ENCODE measurements at places on chromosomes 7 and 10. TPM values are rescaled to one million over a fixed set of nuclear protein-coding genes. Genes with fewer than 3 reads are reported as not detected.

DNA sequence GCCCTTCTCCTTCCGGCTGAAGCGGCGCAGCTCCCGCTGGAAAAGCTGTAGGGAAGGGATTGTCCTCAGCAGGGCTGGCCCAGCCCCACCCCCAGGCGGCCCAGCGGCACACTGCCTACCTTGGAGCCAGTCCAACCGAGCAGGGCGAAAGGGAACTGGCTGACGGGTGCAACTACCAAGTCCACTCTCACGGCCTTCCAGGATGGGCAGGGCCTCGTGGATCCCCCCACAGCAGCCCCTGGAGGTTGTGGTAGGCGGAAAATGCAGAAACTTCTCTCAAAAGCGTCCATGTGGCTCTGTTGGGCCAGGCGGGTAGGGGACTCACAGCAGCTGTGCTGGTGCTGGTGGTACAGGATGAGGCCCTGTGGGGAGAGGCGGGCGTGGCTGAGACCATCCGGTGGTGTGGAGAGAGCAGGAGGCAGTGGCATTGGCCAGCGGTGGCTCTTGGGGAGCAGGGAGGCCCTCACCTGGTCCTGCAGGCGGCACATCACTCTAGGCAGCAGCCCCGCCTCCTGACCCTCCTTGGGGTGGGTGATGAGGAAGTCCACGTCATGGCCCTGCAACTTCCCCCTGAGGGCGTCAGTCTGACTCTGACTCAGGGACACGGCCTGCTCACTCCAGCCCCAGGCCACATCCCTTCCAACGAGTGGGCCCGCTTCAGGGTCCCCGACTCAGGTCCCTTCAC, 8.4 kb upstream of the PGAM2 start:
- no peak for DNase-seq

GRCh38 chr10:69151984-69152383, 28.0 kb downstream of the VPS26A start:
- DNase-seq = no peak

GRCh38 chr7:38321515-38321944, 48.1 kb upstream of the TARP start:
- no peak for DNase-seq

SLC35G1 gene
- 3.3 TPM for total RNA-seq

DNA sequence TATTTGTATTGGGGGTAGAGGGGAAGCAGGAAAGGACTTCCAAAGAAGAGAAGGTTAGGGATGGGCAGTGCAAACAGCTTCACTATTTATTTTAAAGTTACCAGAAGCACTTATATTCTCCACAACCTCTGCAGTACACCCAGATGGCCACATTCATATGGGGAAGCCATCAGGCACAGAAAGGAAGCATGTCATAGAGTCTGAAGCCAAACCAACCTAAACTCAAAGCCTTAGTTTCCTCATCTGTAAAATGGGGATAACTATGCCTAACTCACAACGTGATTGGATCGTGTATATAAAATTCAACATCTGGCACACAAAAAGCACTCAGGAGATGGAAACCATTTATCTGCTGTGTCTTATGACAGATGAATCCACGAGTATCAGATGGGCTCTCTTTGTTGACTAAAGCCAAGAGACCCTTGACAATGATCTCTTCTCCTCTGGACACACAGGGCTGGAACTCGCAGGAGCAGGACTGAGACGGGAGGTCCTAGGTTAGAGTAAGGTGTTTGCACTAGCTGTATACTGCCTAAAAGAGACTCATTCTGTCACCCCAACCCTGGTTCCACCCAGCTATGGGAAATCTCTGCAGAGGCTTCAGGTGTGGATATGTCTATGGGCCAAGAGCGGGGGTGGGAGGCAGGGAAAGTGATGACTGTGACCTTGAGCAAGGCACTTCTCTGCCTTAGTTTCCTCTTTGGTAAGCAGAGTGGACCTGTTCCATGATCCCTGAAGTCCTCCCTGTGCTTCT, 1.8 kb downstream of the KIAA1549 start:
- DNase-seq = no peak

GRCh38 chr7:93838966-93839365, 51.6 kb downstream of the TFPI2 start:
- no peak for DNase-seq

PLEKHS1 gene
- total RNA-seq = not detected

GRCh38 chr7:40015790-40016296, 65.8 kb downstream of the CDK13 start:
- DNase-seq = peak; percentile 11

- no peak for DNase-seq
Observed at GRCh38 chr7:25653384-25653783, 425.1 kb upstream of the NPVF start.

DNA sequence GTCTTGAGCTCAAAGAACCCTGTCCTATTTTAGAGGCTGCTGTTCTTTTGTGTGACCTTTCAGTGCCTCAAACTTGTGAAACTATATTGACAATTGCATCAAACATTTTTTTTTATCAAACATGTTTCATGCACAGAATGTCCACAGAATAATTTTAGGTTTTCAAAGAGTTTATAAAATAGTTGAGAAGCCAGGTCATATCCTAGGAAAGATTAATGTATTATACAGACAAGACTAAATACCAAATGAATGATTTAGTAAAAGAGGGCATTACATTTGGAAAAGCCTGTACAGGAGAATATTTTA, 67.0 kb downstream of the CDK6 start:
- DNase-seq = no peak

VPS37D gene
- 0.95 TPM for total RNA-seq

DOCK1 gene
- total RNA-seq = 1.1 TPM

DNA sequence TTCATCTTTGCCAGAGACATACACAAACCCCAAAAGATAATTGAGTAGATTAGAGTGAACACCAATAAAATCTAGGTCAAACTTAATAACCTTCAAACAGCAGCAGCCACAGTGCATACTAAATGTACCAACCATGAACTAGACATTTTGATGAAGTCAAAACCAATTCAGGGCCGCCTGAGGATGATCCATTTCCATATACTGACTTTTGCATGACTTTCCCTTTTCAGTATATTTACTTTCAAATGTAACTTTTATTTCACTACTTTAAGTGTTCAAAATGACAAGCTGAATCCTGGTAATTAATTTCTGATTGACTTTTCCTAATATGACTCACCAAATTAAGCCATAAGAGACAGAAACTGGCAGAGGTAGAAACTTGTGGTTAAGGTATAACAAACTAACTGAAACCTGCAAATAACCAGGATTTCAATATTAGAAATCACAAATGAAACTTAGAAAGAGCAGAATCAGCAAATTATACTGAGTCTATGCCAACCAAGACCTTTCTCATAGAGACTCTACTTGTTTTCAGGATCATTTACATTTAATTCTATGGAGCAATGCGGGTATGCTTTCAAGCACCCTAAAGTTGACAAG, 171.9 kb upstream of the LRRN3 start:
- DNase-seq = no peak

DNA sequence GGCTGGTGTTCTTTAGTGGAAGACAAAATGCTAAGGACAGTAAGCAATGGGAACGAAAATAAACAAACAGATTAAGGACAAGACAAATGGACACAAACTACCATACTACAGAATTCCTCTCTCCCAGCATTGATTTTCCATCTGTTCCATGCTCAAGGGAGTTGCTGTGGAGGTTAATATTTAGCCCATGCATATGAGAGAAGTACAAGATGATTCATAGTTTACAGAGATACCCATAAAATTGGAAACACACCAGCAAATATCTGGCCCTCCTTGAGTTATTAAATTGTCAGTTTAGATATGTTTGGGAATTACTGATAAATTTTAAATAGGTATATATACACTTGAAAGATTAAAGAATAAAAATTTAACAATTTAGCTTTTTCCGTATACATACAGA, 69.8 kb downstream of the GLI3 start:
- no peak for DNase-seq

COL1A2 gene
- total RNA-seq = not detected

- no peak for DNase-seq
Observed at GRCh38 chr7:55288070-55288824, 76.9 kb upstream of the LANCL2 start.

BZW2 gene
- total RNA-seq = 83.2 TPM

- no peak for DNase-seq
Observed at GRCh38 chr7:857661-858060, 18.7 kb upstream of the GET4 start.

DNA sequence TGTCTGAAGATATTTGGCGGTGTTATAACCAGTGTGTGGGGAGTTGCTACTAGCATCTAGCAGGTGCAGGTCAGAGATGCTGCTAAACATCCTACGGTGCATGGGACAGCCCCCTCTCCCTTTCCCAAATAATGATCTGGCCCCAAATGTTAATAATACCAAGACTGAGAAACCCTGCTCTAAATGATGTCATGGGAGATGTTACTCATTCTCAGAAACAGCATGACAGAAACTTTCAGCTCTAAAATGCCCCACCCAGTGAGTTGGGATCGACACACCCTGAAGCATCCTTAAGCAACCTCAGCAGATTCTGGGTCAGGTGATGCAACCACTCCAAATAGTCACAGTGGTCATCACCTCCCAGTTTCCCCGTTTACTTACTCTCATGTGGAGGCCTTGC, 108.8 kb upstream of the MPP7 start:
- DNase-seq = peak; percentile 23

DNA sequence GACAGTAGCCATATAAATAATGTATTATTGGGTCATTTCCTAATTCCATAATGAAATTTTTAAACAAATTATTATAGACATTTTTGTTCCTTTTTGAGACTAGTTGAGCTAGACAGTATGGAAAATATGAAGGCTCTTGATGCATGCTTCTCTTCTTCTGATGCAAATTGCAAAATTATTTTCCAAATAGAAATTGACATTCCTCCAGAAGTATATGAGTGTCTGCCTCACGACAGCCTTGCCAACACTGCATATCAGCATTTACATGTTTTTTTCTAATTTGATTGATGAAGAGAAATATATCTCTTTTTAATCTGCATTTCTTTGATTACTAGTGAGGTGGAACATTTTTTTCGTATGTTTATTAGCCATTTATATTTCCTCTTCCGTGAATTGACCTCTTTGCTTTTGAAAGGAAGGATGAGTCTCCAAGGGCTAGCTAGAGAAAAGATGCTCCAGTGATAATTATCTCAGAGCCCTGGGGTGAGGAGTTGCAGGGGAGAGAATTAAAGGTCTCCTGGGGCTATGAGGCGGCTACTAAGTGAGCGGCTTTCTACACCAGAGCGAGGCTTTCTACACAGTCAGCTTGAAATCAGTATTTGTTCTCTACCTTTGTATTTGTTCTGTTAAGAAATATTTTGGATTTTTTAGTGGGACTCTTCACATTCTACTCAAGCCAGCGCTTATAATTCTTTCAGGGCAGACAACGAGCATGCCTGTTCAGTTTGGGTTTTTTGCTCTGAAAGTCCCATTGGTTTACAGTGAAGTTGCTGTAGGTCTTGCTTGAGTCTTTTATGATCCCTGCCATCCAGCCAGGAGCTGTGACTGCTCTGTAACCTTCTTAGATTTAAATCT, 712.2 kb upstream of the GALNT17 start:
- no peak for DNase-seq

GRCh38 chr7:44411306-44411705, 79.2 kb downstream of the NUDCD3 start:
- DNase-seq = no peak

GRCh38 chr7:104604706-104605105, 276.3 kb downstream of the LHFPL3 start:
- DNase-seq = no peak

GNAT3 gene
- total RNA-seq = not detected

GRCh38 chr10:12768156-12769100, 233.1 kb downstream of the CCDC3 start:
- no peak for DNase-seq

- DNase-seq = peak; percentile 92
Observed at GRCh38 chr7:121395961-121396757, at the start of gene FAM3C. Gene FAM3C (minus strand): TSS chr7:121396308. CDS start chr7:121382969, 13,339 bp downstream.

DNA sequence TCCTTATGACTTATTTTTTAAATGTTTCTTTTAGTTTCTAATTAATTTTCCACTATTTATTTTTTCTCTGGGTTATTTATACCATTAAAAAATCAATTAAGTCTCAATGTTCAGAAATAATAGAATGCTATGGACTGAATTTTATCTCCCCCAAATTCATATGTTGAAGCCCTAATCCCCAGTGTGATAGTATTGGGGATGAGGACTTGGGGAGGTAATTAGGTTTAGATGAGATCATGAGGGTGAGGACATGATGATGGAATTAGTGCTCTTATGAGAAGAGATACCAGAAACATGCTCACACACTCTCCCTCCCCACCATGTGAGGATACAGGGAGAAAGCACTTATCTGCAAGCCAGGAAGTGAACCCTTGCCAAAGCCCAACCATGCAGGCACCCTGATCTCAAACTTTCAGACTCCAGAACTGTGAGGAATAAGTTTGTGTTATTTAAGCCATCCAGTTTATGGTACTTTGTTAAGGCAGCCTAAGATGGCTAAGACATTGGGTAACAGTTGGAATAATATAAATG, 202.6 kb downstream of the MDFIC start:
- DNase-seq = no peak

GRCh38 chr10:110566472-110567200, 859 bp upstream of the SMC3 start:
- DNase-seq = no peak

- no peak for DNase-seq
Observed at GRCh38 chr7:122082670-122083069, 61.4 kb downstream of the AASS start.

DNA sequence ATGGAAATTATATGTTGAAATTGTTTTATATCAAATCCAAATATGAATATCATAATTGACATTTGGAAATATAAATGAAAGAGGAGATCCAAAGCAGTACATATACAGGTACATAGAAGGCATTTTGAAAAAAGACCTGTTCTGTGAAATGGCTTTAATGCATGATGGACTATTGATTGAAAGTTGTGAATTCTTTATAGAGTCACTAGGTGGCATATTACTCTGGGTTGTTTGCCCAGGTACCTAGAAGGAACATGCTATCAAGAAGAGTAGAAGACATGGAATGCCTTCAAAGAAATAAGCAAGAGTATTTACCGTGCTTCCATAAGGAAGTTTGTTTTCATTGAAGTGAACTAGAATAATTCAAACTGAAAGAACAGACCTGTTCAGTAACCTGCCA, 160.0 kb upstream of the ANK3 start:
- no peak for DNase-seq

DNA sequence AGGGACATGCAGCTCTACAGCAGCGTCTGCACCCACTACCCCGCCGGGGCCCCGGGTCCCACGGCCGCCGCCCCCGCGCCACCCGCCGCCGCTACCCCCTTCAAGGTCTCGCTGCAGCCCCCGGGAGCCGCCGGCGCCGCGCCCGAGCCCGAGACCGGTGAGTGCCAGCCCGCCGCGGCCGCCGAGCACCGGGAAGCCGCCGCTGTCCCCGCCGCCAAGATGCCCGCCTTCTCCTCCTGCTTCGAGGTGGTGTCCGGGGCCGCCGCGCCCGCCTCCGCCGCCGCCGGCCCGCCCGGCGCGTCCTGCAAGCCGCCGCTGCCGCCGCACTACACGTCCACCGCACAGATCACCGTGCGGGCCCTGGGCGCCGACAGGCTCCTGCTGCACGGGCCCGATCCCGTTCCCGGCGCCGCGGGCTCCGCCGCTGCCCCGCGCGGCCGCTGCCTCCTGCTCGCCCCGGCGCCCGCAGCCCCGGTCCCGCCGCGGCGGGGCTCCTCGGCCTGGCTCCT, 631 bp downstream of the OTUD1 start:
- no peak for DNase-seq

- DNase-seq = no peak
Observed at GRCh38 chr7:67267914-67268313, 271.3 kb downstream of the TYW1 start.

Measured in activated naive CD4-positive, alpha-beta T cell treated with anti-CD3 and anti-CD28 coated beads, Interleukin-2, amount 50 U/mL, for 72 hours (primary cell).